Vagina (tissue), 2 donors: ENCODE measurements at places on chromosomes 12 and 14.

- DNase-seq: no peak
These were observed 54.7 kb upstream of the DDX11 start for GRCh38 chr12:31018790-31019505.

DNA sequence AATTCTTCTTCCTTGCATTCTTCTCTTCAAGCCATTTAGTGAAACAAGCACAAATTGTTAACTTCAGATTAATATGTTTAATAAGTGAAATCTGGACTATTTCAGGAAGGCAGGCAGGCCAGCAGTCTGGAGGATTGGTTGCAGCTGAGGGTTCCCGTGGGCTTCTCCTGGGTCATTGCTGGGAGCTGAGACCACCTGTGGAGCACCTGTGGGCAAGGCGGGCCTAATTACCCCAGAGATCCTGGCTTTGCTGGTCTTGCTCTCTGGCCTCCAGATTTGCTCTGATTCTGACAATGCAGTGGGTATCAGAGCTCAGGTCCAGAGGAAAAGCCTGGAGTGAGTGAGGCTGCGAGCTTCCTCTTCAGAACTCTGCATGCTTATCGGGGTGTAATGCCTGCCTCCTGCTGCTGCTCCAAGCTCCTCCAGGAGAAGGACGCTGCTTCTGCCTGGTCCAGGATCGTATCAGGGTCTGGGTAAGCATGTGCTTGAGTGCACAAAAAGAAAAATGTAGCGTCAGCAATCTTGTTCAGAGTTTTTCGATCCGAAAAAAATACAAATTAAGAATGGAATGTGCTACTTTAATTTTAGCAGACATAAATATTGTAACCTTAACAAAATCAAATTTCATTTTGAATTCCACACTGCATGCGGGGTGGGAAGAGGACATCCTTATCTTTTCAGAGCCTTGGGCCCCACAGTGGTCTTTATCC, 93.8 kb downstream of the TMEM30B start:
- no peak for DNase-seq

- no peak for DNase-seq
These were observed 26.3 kb downstream of the NKX2-1 start for GRCh38 chr14:36493761-36494160.

GRCh38 chr12:643475-644302, 19.6 kb downstream of the NINJ2 start:
- DNase-seq: no peak

DNA sequence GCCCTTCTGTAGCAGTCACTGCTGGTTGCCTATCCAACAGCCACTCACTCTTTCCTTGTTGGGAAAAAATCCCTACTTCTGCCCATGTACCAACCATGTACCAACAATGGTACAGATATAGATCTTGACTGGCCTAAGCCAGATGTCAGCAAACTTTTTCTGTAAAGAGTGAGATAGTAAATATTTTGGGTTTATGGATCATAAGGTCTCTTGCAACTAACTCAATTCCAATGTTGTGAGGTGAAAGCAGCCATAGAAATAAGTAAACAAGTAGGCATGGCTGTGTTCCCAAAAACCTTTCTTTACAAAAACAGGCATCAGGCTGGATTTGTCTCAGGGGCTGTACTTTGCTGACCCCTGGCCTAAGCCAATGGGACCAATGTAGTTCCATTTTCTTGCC, 73.5 kb downstream of the ARMH4 start:
- DNase-seq: no peak

GRCh38 chr14:84520711-84521338, 1009.1 kb upstream of the FLRT2 start:
- DNase-seq: no peak

DNA sequence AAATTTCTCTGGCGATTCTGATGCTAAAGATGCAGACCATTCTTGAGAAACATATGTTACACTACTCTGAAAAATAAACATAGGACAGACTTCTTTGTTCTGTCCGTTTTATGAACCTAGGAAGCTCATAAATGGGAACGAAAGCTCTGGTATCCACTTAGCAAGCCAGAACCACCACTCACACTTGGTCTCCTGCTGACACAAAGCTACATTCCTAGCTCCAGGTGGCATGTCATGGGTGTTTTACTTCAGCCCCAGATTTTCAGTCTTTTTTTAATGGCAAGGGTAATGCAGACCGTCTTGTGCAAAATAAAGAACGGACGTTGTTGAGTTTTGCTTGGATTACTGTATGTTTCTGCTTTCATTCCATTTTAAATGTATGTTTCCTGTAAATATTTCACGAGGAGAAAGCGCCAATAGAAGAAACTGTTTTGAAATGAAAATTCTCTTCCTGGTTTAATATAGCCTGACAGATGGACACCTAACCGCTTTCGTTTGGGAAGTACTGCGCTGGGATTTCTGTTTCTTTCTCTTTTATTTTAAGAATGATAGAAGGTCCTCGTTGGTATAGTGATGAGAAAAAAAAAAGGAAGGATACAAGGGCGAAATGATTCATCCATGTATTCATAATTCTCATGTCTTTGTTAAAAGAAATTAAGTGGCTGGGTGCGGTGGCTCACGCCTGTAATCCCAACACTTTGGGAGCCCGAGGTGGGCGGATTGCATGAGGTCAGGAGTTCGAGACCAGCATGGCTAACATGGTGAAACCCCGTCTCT, 871 bp upstream of the COQ5 start:
- no peak for DNase-seq

- no peak for DNase-seq
These were observed 15.1 kb downstream of the ZC2HC1C start for GRCh38 chr14:75084513-75084912.

DNA sequence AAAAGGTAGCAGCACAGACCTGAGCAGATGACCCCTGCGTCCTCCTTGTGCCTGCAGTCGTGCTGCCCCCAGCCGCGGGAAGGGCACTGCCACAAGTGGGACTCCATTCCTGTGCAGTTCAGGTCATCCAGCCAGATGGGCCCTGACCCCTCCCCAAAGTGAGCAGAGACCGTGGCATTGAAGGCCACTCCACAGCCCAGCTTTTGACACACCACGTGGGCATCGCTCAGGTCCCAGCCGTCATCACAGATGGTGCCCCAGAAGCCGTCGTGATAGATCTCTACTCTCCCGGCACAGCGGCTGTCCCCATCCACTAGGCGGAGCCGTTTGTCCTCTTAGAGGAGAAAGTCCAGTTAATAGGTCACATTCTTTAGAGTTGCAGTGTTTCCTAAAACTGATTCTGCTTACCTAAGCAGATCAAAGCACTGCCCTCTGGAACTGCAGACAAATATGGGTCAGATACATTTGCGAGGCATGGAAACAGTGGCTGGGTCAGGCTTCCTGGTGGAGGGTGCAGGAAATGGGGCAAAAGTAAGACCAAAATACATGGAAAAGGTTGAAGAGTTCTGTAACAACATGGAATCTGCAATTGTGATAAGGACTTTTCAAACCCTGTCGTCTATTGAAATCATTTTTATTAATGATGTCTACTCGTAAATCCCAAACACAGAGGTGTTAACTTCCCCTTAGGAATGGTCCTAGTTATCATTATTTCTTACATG, 69.4 kb downstream of the CD163L1 start:
- no peak for DNase-seq

GRCh38 chr14:23110579-23111365, 6.0 kb upstream of the CIROP start:
- no peak for DNase-seq
